ENCODE measurements at places on chromosomes 12 and 14.

DNA sequence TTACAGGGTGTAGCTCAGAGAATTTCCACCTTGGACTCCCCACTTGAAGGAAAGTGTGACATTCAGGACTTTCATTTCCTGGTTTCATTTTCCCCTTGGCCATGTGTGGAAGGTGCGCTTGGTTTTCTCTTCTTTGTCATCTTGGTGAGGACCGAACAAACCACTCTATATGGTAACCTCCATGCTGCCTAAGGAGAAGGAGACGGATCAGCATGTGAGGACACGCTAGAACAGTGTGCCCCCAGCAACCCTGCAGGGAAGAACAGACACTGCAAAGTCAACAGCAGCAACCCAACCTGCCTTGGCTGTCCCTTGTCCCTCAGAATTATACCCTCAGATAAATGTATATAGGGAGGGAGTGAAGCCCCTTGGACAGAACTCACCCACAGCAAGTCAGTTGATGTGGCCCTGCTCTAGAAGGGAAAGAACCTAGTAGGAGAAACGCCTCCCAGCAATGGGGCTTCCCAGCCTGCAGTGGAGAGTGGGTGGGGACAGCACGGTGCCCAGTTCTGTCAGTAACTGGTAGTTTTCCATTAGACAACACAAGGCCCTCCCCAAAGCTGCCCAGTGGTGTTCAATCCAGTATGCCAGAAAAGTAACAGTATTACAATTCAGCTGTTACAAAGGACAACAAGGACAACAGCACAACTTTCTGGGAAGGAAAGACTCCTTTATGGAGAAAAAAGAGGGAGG, 18.9 kb upstream of the COCH start:
- DNase-seq = no peak

DNA sequence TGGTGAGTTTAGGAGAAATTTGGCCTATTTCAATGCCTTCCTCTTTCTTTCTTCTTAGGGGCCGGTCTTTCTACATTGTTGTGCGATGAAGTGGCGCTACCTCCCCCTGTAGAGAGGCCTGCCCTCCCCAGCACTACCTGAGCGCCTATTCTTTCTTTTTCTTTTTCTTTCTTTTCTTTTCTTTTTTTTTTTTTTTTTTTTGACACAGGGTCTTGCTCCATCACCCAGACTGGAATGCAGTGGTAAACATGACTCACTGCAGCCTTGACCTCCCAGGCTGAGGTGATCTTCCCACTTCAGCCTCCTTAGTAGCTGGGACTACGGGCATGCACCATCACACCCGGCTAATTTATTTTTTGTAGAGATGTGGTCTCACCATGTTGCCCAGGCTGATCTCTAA, 136.1 kb upstream of the MAX start:
- DNase-seq = no peak

DNA sequence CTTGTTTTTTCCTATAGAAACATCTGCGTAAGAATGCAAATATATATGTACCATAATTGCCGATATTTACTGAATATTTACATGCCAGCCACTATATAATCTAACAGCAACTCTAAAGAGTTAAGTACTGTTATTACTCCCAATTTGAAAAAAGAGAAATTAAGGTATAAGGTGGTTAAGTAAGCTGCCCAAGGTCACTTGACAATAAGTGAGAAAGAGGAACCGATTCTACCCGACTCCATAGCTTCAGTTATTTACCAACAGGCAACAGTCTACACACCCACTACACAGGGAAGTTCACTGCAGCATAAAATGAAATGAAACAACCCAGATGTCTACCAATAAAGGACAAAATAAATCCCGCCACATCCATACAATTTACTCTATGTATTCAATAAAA, 1.1 kb downstream of the MIS18BP1 start:
- DNase-seq = no peak

GRCh38 chr12:124392271-124392666, 97.4 kb downstream of the RFLNA start:
- DNase-seq = no peak

GRCh38 chr12:102528111-102528510, 47.7 kb upstream of the IGF1 start:
- no peak for DNase-seq

DNA sequence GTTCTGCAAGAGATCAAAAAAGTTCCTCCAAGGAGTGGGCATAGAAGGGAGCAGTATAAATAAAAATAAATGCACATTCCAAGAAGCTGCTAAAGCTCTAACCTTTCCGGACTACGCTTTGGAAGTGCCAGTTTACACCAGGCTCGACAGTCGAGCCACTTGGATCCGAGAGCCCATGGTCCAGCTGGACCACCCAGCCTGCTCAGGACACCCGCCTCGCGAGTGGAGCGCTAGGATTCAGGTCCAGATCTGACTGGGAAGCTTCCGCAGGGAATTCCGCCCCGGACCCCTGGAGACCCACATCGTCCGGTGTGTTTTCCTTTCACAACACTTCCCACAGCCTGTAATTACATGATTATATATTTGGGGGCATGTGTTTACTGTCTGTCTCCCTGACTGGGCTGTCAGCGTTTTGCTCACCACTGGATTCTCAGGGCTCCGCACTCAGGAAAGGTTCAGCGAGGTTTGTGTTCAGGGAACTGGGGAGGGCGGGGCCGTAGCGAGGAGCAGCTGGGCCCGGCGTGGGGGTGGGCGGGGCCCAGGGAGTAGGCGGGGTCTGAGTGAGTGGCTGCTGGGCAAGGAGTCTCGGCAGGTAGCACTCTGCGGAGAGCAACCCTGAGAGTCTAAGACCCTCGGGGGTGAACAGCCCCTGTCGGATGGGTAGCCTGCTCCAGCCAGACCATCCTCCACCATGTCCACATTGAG, 52.3 kb upstream of the TMEM263 start:
- DNase-seq = peak; percentile 84

DNA sequence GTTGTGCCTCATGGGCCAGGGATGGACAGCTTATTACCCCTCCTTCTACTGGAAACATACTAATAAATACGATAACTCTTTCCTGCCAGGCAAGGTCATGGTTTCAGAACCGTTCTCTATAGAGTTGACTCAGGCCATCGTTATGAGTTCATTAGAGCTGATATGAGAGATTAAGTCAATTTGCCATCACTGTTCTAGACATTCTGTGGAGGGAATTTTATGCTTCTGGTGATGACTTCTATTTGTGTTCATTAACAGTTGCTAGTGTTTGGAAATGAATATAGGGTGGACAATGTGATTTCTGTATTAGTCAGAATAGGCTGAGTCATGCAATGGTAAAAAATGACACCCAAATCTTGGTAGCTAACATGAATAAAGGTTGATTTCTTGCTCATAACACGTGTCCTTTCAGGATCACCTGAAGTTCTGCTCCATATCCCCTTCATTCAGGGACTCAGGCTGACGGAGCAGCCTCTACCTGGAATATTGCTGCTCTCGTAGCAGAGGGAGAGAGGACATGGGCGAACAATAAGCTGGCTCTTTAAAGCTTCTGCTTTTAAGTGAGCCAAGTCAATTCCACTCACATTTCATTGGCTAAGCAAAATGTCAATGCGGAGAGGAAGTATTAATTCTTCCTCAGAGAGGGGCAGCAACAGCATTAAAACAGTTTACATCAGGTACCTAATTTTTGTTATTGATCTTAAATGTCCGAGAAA, 18.5 kb upstream of the TBPL2 start:
- no peak for DNase-seq

GRCh38 chr12:14995583-14996425, 23.0 kb downstream of the PDE6H start:
- DNase-seq = no peak

GRCh38 chr12:31828071-31828470, 99.2 kb upstream of the AMN1 start:
- DNase-seq = no peak

DNA sequence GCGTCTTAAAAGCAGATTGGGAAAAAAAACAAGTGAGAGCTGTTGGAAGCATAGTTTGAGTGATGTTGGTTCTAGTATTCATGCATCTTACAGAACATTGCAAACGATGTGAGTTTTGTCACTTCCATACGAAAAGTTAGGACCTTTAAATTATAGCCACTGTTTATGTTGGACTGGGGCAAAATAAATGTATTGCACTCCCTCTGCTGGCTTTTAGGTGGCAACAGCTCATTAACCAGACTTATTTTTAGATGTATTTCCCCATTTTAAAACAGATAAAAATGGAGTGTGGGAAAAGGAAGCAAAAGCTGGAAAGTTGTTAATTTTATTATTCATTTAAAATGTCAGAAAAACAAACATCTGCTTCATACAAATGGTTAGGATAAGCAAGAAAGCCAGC, 111.9 kb downstream of the LGR5 start:
- DNase-seq = no peak

- no peak for DNase-seq
Observed at GRCh38 chr14:36716614-36717184, 55.0 kb downstream of the PAX9 start.

DNA sequence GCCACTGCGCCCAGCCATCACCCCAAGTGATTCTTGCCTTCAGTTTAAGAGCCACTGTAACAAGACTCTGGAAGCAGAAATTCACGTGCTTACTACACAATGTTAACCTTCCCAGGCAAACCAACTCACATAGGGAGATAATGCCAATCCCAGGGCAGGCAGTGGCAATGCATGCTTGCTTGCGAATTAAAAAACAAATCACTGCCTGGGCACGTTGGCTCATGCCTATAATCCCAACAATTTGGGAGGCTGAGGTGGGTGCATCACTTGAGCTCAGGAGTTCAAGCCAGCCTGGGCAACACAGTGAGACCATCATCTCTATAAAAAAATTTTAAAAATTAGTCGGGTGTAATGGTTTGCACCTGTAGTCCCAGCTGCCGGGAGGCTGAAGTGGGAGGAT, 37.8 kb upstream of the P2RX4 start:
- no peak for DNase-seq

DNA sequence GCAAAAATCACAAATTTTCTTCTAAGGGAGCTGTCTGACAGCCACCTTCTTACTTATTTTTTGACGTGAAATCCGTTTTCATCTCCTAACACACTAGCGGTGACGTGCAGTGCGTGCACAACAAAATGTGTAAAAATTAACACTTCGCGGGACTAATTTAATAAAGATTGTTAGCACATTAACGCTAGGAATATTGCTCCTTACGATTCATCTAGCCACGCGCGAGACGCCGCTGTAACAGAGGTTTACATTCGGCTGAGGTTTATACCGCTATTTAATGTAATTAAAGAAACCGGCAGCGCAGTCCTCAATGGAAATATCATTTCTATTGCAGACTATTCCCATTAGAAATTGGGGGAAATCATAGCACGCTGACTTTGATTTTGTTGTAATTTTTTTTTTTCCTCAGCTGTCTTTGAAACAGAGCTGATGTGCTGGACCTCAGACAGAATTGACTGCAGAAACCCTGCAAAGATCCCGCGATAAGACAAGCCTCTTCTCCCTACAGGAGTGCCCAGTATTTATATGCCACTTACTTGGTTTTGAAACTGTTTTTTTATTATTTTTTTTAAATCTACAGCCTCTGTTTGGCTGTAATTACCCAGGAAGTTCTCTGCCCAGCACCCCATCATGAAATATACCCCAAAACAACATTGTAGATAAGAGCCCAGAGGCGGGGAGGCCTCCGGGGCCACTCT, 31.2 kb downstream of the BCL11B start:
- no peak for DNase-seq

DNA sequence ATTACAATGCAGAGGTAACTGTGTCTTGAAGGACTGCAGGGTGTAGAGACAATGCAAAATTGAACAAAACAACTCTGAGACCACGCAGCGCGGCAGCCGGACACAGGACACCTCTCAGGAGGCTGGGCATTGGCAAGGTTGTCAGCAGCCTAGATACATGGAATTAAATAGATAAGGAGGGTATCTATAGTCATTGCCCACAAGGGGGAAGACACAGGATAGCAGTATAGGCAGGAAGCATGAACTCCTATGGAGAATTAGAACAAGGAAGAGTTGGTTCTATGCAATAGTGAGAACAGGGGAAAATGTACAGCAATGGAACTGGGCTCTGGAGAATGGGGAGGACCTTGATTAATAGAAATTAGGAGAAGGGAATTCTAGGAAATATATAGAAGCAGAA, 164.1 kb downstream of the C12orf42 start:
- no peak for DNase-seq

DNA sequence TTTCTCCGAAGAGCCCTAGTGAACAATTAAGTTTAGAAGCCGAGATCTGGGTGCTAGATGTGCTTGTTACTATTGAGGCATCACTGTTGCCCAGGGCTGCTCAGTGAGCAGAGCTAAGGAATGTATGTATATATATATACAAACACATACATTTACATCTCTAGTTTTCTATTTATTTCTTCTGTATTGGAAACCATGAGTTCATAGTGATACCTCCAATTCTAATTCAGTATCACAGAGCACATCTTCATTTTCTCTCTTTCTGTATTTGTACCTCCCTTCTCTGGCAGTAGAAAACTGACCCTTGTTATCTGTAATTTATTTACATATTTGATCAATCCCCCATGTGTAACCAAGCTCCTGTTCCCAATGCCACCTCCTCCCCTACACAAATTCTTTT, 40.7 kb upstream of the FUT8 start:
- DNase-seq = no peak

DNA sequence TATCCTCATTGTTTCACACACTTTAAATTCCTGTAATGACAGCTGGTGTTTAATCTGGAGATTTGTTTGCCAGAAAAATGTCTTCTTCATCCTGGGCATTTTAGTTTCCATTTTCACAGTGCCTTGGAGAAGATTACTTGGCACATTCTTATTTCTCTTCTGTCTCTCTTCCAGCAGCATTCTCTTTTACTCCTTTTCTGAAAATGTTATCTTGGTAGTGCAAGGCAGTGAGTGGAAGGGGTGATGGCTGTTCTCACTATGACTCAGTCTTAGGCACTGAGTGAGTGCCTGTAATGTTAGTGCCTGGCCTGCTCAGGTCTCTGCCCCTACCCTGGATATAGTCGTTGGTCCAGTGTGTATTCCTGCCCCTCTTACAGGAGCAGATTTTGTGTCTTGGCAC, 13.1 kb downstream of the CLECL1 start:
- no peak for DNase-seq

DNA sequence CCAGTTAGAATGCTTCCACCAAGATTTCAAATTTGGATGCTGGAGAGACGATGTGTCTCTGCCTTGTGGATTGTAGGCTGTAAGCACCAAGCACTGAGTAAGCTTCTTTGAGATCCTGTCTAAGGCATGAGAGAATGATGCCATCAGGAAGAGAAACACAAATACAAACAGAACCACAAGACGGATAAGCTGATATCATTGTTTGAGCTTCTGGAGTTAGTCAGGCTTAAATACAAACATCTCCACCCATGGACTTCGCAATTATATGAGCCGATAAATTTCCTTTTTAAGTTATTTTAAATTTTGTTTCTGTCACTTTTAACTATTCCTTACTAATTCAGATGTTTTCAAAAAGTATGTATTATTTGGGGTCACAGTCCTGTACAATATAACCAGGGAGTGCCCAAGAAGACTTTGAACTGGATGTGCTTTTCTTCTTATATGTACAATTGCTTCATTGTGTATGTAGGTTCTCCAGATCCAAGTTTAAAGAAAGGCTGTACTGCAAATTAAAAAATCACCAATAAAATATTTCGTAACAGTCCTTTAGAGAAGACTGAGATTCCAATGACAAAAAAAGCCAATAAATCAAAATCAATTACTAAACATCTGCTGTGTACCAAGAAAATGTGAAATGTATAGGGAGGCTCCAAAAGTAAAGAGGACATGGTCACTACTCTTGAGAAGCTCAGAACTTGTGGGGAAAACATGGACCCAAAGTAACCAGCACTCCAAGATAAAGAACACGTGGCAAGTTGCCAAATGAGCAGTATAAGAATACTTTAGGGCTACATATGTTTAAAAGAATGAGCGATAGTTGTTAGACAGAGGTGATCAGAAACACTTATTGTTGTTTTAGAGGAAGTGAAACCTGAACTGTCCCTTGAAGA, 274.1 kb downstream of the ADAMTS20 start:
- no peak for DNase-seq

- DNase-seq = no peak
Observed at GRCh38 chr14:72986214-72986613, 40.7 kb downstream of the ZFYVE1 start.
